ENCODE measurements at places on chromosomes 1 and 21. TPM values are rescaled to one million over a fixed set of nuclear protein-coding genes. Genes with fewer than 3 reads are reported as not detected.

GRCh38 chr1:210340841-210341240 lies 12.1 kb downstream of the HHAT start:
- DNase-seq, result no peak

GRCh38 chr21:33384841-33385331 lies 18.3 kb upstream of the IFNGR2 start:
- DNase-seq, result peak; percentile 69

GRCh38 chr1:66270119-66270812 lies 263.7 kb upstream of the SGIP1 start:
- DNase-seq, result no peak

- no peak for DNase-seq
Observed at GRCh38 chr1:24867084-24867870, 62.8 kb downstream of the RUNX3 start.

- DNase-seq, result no peak
Observed at GRCh38 chr21:39105836-39106235, 77.4 kb downstream of the PSMG1 start.

DNA sequence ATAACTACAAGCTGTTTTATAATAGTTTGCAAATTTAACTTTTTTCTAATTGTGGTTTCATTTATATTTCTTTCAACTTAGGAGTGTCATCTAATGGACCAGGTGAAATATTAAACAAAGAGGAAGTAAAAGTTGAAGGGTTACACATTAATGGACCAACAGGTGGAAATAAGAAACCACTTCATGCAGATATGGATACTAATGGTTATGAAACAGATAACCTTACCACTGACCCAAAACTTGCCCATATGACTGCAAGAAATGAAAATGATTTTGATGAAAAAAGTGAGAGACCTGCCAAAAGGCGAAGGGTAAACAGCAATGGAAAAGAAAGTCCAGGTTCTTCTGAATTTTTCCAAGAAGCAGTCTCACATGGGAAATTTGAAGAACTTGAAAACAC lies 59.7 kb downstream of the MIER1 start:
- DNase-seq, result no peak

DNA sequence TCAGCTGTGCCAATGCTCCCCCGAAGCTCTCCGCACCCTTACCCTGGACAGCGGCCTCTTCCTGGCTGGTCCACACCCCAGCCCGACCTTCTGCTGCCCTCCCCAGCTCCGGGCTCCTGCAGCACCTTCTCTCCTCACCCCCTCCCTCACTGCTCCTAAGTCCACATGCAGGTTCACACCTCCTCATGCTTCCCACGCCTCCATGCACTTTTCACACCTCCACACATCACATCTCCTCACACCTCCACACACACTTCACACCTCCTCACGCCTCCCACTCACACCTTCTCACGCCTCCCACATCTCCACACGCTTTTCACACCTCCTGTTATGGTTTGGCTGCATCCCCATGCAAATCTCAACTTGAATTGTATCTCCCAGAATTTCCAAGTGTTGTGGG lies 18.9 kb downstream of the GPR137B start:
- DNase-seq, result no peak

DNA sequence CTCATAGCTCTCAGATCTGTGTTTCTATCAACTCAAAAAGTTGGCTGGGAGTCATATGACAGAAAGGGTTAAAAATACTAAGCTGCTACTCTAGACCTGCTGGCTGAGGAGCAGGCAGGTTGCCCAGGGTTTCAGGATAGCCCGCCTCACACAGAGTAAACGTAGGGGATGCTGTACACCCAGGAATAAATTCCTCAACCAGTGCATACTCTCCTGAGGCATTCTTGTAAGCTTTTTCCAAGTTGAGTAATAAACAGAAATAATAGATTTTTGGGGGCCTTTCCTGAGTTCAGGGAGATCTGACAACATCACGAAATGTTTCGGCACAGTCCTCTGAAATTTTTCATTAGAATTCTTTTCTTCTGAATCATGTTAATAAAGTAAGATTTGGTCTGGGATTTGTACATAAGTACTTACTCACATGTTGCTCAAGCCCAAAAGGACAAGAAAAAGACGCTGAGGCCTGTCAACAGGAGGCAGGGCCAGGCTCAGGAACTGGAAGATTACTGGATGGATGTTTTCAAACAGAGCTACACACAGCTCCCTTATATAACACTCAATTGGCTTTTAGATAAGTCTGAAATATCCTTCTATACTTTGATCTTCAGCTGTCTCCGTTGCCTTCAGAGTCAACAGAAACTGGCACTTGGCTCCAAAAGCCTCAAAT lies 41.0 kb downstream of the TGFBR3 start:
- no peak for DNase-seq

GRCh38 chr1:236429715-236430274 lies 35.7 kb downstream of the EDARADD start:
- DNase-seq, result no peak

- DNase-seq, result no peak
Observed at GRCh38 chr1:240599830-240600229, 12.1 kb downstream of the GREM2 start.

DNA sequence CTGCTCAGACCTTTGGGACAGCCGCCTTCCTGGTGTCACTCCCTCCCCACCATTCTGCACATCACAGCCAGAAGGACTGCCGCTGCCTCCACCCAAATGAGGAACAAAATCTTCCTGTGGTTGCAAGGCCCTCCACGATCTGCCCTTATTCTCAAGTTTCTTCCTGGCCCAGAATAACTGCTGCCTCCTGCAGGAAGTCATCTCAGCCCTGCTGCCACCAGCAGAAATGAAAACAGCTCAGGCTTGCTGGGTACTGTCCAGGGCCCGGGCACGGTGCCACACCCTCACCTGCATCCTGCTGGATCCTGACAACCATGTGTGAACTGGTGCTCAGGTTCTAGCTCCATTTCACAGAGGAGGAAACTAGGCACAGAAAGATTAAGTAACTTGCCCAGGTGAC lies 2.8 kb downstream of the CLDN19 start:
- DNase-seq, result no peak

GRCh38 chr1:114756009-114756892 lies 1.5 kb downstream of the CSDE1 start:
- no peak for DNase-seq

Gene OR14K1
- not detected for total RNA-seq

Gene SIPA1L2
- 0.69 TPM for total RNA-seq

Gene CYP4X1
- not detected for total RNA-seq

Gene HES4
- not detected for total RNA-seq

Gene IL22RA1
- not detected for total RNA-seq

Gene RPE65
- total RNA-seq, result not detected

Gene EXO1
- 29.8 TPM for total RNA-seq

Gene ZNF695
- total RNA-seq, result not detected

Gene OR2G6
- total RNA-seq, result not detected

Gene KIRREL1
- not detected for total RNA-seq

Gene CD1E
- total RNA-seq, result 0.61 TPM

Gene TMPRSS15
- total RNA-seq, result not detected

Gene PPIAL4G
- 4.6 TPM for total RNA-seq

Gene WNT3A
- total RNA-seq, result not detected
